AG04449 (cell line): ENCODE measurements at places on chromosomes 3 and 15.

DNA sequence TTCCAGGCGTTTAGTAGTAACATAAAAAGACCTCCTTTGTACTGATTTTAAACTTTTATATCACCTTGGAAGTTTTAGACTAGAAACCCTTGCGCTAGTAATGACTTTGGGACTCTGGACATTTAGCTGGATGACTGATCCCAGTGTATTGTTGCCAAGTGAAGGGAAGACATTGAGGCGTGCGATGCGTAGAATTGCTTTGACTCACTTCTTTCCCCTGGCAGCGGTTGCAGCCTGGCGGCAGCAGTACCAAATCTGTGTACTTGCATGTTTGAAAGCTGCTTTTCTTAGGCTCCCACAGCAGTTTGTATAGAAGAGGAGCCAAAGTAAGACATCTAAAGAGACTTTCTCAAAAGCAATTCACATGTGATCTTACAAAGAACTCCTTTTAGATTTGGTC, 151.6 kb downstream of the BBX start:
- DNase-seq = no peak

GRCh38 chr15:101157721-101158120, 94.1 kb downstream of the CHSY1 start:
- no peak for DNase-seq

DNA sequence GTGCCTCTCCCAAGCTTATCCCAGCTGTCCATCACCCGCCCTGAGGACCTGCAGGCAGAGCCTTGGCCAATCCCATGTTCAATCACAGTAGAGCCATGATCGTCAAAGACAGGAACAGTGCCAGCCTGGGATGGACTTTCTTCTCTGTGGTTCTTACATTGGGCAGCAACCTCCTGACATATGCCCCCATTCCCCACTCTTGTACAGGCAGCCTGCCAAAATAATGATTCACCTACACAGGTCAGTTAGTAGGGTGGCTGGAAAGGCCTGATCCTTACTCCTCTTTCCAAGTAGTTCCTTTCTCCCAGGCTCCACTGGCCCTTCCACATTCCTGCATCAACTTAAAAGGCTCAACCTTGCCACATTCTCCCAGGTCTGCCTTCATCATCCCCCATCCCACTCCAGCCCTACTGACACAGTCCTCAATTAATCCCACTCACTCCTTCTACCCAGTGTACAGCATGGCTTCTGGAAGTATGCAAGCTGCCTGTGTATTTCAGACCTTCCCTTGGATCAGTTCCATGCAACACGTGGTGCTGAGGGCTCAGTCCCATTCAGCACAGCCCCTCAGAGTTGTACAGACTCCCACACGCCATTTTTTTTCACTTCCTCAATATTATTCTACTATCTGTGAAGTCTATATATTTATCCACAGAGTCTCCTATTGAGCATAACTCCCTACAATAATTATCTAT, 189.8 kb downstream of the NTRK3 start:
- no peak for DNase-seq

GRCh38 chr15:49439678-49440395, 16.8 kb downstream of the FGF7 start:
- no peak for DNase-seq

- DNase-seq = no peak
Measured at GRCh38 chr3:133812872-133813271, 7.3 kb downstream of the SRPRB start.

DNA sequence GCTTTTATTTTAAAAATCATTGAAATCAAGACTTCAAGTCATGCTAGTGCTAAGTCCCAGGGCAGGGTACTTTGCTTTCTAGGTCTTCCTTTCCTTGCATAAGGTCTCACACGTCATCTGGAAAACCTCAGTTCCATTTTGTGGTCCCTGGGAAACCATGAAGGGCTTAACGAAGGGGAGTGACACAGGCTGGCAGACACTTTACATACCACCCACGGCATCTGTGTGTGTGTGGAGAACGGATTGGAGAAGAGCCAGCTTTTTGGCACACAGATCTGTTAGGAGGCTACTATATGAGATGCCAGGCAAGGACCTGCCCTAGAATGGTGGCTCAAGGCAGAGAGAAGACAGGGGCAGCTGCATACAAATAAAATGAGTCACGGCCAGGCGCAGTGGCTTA, 107.5 kb upstream of the NSMCE3 start:
- no peak for DNase-seq

GRCh38 chr3:135456108-135456790, 509.3 kb upstream of the PPP2R3A start:
- no peak for DNase-seq

GRCh38 chr3:115398506-115398905, 224.8 kb upstream of the GAP43 start:
- DNase-seq = no peak

DNA sequence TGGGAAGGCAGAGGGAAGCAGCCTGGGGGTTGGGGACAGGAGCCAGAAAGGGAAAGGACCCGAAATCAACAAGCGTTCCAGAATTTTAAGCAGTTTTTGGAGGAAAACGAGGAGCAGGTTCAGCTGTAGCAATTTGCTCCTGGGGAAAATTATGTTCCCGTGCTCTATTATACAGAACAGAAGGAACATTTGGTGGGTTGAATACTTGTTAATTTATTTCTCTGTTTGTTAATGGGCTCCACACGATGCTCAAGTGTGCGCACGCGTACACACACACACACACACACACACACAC, 149.2 kb upstream of the LINGO1 start:
- DNase-seq = no peak

GRCh38 chr15:84638103-84638502, 16.0 kb downstream of the WDR73 start:
- no peak for DNase-seq

DNA sequence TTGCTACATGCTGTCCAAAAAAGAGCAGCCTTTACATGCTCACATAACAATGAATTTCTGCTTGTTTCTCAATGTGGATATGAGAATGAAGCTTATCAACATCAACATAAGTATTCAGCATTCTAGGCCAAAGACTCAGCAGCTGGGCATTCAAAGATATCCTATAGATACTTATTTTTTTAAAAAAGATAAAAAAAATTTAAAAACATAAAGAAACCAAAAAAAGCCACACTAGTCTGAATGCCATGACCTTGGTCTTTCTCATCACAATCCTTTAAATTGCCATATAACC, 182.0 kb downstream of the TNIK start:
- DNase-seq = no peak

- DNase-seq = no peak
Measured at GRCh38 chr15:40336744-40337122, 4.0 kb downstream of the CCDC9B start.

- DNase-seq = no peak
Measured at GRCh38 chr15:37098468-37099318, 1.7 kb downstream of the MEIS2 start.

DNA sequence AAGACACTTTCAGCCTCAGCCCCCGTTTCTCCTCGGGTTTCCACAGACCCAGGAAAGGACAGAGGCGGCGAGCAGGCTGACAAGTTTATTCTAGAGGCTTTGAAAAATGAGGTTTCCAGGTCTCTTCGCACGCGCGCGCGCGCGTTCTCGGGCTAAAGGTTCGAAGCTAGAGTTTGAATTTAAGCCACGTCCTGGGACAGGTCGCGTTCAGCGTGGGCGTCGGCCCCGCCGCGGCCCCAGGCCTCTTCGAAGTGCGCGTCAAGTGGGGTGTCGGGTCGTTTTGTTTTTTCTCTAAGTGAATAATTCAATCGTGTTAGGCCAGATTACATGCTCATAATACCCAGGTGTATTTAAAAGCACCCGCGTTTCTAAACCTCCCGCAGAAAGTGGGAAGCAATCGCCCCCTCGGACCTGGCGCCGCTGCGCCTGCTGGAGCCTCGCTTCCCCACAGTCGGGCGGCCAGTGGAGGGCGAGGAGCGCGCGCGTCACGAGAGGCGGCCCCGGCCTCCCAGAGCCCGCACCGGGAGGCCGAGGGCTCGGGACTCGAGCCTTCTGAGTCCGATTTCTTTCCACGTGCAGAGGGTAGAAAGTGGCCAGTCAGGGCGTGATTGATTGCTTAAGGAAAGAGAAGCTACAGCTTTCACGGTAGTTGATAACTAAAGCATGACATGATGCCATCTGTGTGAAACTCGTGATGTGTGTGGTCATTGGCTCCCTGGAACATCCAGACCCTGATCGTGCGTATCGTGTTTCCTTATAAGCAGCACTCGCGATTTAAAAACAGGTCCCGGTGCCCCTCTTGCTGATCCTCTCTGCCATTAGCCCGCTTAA, 15.8 kb upstream of the SOX2 start:
- DNase-seq = no peak

DNA sequence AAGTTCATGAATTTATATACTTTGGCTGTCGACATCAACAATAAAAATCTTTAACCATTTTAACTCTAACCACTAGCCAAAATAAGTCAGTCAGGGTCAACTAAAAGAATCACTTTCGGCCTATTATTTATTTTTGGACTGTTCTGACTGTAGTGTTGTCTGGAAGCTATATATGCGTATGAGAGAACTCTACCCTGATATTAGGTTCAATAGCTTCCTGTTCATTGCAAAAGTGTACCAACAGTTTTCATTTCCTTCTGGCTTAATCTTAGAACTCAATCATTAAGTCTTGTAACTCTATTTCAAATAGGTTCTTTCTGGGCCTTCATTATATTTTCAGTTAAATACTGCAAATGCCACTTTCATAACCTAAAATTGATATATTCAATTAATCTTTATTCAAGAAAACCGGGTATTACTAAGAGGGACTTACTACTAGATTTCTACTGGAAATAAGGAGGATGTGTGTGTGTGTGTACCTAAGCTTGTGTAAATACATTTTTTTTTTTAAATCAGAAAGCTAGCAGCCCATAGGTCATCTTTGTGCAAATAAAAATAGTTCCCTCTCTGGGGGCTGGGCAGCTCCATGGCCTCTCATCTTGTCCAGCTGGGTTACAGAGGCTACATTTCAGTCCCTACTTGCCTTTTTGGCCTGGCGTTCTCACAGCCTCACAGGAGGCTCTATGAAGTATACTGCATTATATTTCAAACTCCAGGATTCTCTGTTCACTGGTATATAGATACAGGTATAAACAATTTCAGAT, 5.8 kb downstream of the SERPINI2 start:
- no peak for DNase-seq

DNA sequence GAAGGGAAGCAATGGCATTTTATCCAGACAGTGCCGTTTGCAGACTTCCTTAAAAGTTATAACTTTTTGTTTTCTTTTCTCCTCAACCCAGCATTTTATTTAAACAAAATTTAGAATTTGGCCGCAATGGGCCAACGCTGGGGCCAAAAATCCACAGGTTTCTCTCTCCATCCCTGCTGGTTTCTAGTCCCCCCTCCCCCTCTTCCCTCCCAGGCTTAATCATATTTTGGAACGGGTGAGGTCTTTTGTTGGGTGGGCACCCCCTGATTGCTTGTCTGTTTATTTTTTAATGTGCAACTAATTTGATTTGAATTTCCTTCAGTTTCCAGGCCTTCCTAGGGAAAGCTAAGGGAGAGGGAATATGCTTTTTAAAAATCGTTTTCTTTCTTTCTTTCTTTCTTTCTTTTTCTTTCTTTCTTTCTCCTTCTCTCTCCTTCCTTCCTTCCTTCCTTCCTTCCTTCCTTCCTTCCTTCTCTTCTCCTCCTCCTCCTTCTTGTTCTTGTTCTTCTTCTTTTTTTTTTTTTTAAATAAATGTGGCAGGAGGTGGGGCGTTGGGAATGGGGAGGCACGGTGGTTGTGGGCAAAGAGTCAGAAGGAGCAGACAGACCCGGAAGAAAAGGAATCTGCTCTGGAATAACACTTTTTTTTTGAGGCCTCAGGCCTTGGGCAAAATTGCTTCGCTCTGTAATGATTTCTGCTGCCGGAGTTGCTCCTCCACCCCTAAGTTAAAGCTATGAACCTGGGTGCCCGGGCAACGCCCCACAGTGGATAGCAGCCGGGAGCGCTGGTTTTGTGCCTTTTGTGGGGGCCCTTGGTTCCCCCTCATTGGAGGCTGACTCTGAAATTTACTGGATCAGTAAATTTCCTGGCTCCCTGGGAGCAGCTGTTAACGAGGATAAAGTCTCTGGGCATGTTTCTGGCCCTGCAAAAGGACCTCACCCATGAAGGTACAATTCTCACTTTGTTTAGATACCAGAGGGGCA, 1.9 kb downstream of the FNDC3B start:
- no peak for DNase-seq

DNA sequence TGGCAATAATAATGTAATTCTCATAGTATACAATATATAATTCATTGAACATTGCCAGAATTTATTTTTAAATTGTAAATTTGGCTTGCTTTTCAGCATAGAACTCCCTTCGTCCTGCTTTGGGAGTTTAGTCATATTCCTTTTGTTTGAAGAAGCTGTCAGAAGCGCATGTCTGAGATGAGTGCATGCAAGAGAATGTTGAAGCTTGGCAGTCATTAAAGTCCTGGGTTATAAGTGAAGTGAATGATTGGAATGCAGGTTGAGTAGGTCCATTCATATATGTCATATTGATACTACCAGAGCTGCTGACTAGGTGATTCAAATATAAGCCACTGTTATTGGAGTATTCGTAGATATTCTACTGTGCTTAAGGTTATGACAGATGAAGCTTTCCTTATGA, 243.6 kb upstream of the MDFIC2 start:
- no peak for DNase-seq

DNA sequence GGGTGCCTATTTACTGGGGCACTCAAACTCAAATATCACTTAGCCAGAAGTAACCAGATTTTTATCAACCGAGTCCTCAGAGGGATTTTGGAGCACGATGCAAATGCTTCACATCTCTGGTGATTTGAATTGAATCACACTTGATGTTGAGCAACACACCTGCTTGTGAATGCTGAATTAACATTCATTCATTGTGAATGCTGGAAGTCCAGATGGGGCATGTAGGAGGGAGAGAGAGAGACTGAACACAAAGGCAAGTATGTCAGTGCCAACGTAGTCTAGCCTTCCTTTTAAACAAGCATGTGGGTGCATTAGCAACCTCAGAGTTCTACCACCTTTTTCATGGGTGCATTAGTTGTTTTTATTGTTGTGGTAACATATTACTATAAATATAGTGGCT, 156.2 kb downstream of the ADAMTSL3 start:
- no peak for DNase-seq

- DNase-seq = no peak
Measured at GRCh38 chr15:91913560-91913959, 60.1 kb downstream of the SLCO3A1 start.

GRCh38 chr15:64930778-64931371, 19.2 kb downstream of the ANKDD1A start:
- no peak for DNase-seq
